Brain microvascular endothelial cell (primary cell): ENCODE measurements at places on chromosomes 11 and 22.

- DNase-seq = peak; percentile 48
These were observed 86.6 kb downstream of the KCNQ1 start for GRCh38 chr11:2531277-2531986.

GRCh38 chr11:116990061-116990473 lies 108.2 kb downstream of the SIK3 start:
- peak; percentile 79 for DNase-seq

GRCh38 chr22:41834005-41834944 lies 1.4 kb downstream of the SREBF2 start:
- no peak for DNase-seq

GRCh38 chr11:32809313-32809712 lies 14.9 kb upstream of the CCDC73 start:
- peak; percentile 85 for DNase-seq

- no peak for DNase-seq
These were observed 27.3 kb upstream of the SUSD2 start for GRCh38 chr22:24153959-24154358.

DNA sequence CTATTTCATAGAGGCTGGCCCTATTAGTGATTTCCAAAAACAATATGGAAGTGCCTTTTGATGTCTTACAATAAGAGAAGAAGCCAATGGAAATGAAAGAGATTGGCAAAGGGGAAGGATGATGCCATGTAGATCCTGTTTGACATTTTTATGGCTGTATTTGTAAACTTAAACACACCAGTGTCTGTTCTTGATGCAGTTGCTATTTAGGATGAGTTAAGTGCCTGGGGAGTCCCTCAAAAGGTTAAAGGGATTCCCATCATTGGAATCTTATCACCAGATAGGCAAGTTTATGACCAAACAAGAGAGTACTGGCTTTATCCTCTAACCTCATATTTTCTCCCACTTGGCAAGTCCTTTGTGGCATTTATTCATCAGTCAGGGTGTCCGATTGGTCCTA lies 91.4 kb downstream of the CD44 start:
- DNase-seq = no peak

DNA sequence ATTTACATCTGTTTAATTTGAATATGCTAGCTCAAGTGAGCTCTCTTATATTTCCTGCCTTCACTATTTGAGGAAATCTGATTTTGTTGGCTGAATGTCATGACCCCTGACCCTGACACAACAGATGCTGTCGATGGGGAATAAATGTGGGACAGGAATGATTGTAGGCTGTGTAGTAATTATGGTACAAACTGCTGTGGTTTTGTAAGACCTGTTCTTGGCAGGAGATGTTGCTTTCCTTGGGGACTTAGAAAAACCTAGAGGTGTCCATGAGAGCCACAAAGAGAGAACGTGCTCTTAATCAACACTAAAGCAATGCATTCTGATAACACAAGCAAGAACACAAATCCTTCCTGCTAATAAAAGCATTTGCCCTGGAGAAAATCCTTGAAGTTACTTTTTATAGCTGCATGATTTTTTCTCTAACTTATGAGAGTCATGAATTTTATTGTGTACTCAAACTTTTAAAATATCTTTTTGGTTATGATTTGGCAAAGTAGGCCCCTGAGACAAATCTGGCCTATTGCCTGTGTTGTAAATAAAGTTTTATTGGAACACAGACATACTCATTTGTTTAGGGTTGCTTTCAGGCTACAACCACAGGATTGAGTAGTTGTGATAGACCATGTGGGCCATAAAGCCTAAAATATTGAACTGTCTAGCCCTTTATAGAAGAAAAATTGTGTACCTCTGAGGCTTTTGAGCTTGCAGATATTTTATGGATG lies 90.2 kb downstream of the DDX10 start:
- DNase-seq = no peak
